ENCODE measurements at places on chromosomes 6 and 20.

GRCh38 chr20:42435230-42435629 lies 754.5 kb downstream of the PTPRT start:
- no peak for DNase-seq

GRCh38 chr20:40280616-40281015 lies 408.4 kb downstream of the MAFB start:
- DNase-seq = no peak

DNA sequence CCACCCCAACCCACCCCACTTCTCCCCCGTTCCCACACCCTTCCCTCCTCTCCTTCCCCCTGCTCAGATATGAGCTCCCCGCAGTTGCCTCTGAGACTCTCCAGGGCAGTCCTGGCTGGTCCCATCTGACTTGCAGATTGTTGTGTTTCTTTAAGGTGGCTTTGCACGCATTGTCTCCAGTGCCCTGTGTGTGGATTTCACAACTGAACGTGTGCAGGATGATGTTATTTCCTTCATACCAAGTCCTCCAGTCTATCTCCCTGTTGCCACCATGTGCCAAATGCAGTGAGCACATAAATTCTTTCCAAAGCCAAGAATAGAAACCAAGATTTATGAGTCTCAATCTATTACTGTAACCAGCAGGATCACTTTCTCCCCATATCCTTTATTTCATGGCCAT lies 79.1 kb downstream of the TMEM242 start:
- no peak for DNase-seq

DNA sequence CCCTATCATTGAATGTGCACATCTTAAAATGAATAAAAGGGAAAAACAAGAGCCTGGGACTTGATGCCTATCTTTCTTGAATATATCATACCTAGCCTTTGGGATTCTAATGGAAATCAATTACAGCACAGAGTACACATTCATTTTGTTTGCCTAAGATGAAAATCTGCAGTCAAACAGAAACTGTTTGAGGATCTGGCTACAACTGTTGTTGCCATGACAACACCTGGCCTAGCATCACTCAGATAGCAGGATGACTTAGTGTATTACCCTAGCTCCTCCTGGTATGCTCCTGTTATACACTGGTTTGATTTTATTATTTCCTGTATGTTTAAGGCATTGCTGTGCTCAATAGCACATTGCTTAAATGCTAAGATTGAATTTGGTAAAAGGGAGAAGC lies 71.5 kb upstream of the LAMP5 start:
- DNase-seq = no peak

- DNase-seq = no peak
Measured at GRCh38 chr20:42493001-42493400, 696.7 kb downstream of the PTPRT start.
